ENCODE measurements at places on chromosomes 2 and 18. TPM values are rescaled to one million over a fixed set of nuclear protein-coding genes. Genes with fewer than 3 reads are reported as not detected.

DNA sequence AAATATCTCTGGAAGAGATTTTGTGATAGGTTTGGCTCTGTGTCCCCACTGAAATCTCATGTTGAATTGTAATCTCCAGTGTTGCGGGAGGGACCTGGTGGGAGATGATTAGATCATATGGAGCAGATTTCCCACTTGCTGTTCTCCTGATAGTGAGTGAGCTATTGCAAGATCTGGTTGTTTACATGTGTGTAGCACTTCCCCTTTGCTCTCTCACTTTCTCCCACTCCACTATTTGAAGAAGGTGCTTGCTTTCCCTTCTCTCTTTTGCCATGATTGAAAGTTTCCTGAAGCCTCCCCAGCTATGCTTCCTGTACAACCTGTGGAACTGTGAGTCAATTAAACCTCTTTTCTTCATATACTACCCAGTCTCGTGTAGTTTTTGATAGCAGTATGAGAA lies 97.0 kb upstream of the FN1 start:
- DNase-seq = no peak

GRCh38 chr2:240229603-240230235 lies 89.3 kb upstream of the OTOS start:
- DNase-seq = no peak

DNA sequence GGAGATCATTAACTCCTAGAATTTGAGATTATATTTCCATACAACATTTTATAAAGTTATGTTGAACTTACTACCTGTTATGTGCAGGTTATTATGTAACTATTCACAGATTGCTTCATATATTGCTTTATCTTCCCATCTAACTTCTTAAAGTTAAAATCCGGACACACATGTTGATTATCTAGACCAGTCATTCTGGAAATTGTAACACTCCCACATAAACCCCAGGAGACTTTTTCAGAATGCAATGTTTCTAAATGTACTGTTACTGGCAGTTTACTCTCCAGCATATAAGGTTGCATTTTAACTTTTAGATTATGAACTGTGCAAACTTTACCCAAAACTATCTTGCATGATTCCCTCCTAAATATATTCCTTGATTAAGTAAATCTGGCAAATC lies 70.5 kb upstream of the FAM117B start:
- DNase-seq = no peak

DNA sequence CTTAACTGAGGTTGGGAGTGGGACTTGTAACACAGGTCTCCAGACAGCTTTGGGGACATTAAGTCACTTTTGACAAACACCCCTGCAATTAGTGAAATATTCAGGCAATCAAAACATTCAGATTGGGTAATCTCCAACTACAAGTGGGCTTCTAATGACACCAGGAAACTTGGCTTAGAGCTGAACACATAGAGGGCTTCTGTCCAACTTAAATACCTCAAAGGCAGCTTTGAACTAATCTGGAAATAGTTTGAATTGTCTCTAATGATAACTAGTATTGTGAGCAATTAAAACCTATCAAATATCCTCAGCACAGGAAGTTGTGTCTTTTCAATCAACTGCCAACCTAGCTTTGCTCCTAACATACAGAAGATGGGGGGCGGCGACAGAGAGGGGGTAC lies 5.1 kb upstream of the ASPRV1 start:
- no peak for DNase-seq

PSMA8 gene
- 1.4 TPM for total RNA-seq
